ENCODE measurements at places on chromosomes 7 and 10.

DNA sequence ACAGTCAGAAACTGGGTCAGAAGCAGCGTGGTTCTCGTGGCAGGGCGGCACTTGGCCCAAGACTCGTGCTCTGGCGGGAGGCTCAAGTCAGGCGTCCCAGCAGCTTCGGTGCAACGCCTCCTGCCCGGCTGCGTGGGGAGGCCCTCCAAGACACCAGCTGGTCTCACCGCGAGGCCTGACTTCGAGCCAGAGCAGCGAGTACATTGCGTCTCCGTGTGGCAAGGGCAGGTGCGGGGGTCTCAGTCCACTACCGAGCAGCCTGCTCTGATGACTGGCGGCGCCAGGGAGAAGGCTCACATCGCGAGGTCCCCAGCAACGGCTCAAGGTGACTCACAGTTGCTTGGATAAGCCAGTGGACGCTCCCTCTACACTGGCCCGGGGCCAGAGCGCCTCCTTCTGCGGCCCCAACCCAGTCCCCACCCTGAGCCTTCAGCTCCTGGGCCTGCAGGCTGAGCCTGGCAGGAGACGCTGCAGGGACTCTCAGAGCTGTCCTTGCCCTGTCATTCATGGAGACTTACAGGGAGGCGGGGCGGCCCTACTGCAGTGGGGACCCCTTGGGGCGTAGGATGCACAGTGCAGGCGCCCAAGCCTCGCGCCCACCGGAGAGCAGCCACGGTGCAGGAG is 41.9 kb upstream of the PRKAR1B start:
- no peak for DNase-seq

DNA sequence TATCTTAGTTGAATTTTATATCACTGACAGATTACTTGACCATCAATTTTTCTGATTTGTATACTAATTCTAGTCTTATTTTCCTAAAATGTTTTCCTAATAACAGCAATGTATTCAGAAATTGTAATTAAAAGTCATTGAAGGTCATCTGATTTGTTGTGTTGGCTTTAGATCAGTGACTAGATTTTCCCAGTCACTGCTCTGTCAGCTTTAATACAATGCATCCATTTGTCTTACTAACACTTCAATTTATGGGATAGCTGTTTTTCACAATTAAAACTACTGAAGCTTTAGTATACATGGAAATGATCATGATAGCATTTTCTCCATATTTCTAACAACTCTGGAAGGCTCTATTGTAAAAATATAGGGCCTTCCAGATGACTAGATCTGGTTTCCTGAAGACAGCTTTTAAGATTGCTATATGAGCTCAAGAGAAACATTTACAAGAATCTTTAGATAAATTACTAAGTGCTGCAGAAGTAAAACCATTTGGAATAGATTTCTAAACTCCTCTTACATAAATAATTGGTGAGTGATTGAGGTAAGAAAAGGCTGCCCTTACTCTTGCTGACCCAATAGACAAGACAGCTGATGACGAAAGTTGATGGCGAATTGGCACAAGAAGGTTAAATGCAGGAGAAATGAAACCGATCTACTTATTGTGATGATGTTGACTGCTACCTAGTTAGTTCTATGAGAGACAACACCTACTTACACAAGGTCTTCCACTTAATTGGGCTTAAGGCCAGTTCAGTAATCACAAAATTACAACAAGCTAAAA is 74.1 kb downstream of the LRRTM3 start:
- DNase-seq, result no peak

DNA sequence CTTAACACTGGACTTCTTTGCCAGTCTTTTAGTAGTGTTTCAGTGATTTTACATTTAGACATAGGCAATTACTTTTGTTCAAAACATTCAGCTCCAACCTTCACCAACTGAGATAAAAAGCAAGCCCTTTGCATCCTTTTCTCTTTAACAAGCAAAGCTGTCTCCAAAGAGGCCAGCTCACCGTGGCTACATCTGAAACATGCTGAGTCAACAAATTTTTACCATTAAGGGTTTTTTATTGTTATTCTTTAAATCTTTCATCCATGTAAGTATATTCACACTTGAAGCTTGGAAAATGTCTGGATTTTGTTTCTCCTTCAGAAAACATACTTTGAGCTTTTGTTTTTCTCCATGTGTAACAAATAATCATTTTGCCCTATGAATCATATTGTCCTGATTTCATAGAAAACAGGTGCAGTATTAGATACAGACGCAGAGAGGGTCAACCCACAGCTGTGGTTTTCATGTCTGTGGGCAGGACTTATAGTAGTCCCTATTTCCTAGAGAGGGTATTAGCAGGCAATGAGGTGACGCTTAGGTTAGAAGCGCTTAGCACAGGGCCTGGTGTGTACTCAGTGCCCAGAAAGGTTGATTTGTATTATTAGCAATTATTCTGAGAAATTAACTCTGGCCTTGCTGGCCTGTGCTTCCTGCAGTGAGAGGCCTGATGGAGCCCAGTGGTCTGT is 99.5 kb downstream of the MKI67 start:
- no peak for DNase-seq

- DNase-seq, result no peak
Observed at GRCh38 chr10:93820434-93820833, 62.7 kb downstream of the LGI1 start.

DNA sequence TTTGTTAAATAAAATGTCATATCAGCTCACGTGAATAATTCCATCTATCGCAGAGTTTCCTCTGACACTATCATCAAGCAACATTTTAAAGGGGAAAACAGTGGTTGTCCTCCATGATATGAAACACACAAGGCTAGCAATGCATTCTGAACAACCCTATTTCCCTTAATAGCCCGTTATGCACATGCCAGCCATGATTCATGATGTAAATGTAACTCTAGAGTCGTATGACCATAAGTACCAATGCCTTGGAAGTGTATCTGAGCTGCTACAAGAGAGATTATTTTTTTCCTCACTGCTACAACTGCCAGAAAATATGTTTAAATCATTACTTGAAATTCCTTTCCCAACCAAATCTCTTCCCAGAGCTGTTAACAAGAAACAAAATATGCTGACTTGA is 159.4 kb downstream of the GRM8 start:
- no peak for DNase-seq

DNA sequence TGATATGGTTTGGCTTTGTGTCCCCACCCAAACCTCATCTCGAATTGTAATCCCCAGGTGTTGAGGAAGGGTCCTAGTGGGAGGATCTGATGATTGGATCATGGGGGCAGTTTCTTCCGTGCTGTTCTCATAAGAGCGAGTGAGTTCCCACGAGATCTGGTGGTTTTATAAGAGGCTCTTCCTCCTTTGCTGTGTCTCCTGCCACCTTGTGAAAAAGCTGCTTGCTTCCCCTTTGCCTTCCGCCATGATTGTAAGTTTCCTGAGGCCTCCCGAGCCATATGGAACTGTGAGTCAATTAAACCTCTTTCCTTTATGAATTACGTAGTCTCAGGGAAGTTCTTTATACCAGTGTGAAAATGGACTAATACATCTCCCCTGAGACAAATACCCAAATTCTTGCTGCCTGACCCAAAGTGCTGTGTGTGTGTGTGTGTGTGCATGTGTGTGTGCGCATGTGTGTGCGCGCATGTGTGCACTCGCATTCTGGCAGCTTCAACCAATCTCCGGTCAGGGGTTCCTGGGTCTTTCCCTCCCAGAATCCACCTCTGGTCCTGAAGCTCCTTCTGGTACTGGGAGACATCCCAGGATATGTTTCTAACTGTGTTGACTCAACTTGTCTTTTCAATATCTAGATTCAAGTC is 98.1 kb upstream of the LRRC4 start:
- DNase-seq, result peak; percentile 38

- peak; percentile 20 for DNase-seq
Observed at GRCh38 chr7:56097700-56098099, 4.9 kb upstream of the PHKG1 start.

DNA sequence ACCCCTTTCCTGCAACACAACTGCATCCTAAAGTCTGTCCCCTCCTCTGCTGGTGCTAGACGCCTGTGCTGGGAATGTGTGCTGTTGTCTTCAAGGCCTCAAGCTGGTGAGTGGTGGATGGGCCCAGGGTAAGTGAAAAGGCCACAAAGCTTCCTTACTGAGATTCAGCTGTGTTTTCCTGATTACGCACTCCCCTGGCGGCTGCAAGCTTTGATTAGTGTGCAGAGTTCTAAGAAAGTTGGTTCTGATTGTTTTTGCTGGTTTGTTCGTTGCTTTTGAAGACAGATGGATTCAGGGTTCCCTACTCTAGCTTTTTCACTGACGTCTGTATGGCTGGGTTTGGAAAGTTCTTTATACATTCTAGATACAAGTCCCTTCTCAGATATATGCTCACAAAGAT is 11.9 kb upstream of the FOXL3 start:
- DNase-seq, result no peak

All from suppressor macrophage treated with lipopolysaccharide for 1 hour (primary cell).